T-helper 9 cell (primary cell): ENCODE measurements at places on chromosomes 6 and 20.

DNA sequence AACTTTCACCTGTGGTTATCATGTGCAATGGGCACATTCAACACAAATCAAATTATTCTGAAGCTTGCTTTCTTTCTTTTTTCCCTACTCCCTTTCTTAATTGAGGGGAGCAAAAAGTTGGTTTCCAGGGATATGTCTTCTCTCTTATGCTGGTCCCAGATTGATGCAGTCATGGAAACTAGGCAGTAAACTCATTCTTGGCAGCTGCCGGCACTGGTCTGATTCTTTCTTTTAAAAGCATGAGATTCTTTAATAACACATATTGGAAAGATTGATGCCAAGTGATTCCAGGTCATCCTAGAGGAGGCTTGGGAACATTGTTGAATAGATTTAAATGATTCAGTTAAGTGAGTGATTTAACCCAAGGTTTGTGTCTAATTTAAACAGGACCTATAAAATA is 29.0 kb downstream of the PTPRA start:
- DNase-seq, result no peak

- no peak for DNase-seq
These were observed 315.7 kb upstream of the NT5E start for GRCh38 chr6:85134172-85134571.

DNA sequence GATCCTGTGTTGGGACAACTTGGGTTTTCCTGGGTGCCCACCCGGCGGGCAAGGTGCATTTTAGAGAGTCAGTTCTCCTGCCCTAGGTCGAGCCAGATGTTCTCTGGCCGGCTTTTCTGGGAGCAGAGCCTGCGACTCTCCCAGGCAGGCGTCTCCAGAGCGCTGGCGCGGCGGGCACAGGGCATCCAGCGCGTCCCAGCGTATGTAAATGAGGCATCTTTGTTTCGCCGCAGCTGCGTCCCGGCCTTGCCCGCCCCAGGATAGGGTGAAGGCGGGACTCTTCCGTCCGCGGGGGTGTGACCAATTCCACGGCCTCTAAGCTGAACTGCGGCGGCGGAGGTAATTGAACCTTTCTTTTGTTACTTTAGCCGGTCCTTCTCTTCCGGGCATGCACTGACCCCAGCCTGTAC is 9.1 kb downstream of the GRIK2 start:
- DNase-seq, result no peak

- DNase-seq, result no peak
These were observed 19.0 kb downstream of the VAPB start for GRCh38 chr20:58407966-58408557.

GRCh38 chr20:32902456-32903420 is 44.0 kb downstream of the EFCAB8 start:
- DNase-seq, result peak; percentile 60

- DNase-seq, result no peak
These were observed 5.0 kb downstream of the EYA2 start for GRCh38 chr20:46899621-46900020.

DNA sequence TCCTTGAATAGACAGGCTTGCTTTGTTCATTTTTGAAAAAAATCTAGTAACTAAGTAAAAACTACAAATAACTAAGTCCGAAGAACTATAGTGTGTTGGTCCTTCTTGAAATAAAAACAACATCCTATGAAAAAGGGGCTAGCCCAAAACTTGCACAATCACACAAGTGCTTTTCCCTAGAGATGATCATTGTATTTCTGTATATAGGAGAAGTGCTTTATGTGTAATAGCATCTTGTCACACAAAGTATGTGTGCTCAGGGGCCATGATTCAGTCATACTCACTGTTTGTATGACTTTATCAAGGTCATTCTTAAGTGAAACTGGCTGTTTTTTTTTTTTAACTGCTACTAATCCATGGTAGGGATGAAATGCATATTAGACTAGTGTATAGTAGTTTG is 179.8 kb downstream of the DTNBP1 start:
- no peak for DNase-seq

- DNase-seq, result no peak
These were observed 214.3 kb downstream of the DLL1 start for GRCh38 chr6:170076466-170077165.

DNA sequence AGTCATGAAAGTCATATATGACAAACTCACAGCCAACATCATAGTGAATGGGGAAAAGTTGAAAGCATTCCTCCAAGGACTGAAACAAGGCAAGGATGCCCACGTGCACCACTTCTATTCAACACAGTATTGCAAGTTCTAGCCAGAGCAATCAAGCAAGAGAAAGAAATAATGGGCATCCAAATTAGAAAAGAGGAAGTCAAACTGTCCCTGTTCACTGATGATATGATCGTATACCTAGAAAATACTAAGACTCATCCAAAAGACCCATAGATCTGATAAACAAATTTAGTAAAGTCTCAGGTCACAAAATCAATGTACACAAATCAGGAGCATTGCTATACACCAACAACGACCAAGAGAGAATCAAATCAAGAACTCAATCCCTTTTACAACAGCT is 41.2 kb downstream of the RPP21 start:
- DNase-seq, result no peak

DNA sequence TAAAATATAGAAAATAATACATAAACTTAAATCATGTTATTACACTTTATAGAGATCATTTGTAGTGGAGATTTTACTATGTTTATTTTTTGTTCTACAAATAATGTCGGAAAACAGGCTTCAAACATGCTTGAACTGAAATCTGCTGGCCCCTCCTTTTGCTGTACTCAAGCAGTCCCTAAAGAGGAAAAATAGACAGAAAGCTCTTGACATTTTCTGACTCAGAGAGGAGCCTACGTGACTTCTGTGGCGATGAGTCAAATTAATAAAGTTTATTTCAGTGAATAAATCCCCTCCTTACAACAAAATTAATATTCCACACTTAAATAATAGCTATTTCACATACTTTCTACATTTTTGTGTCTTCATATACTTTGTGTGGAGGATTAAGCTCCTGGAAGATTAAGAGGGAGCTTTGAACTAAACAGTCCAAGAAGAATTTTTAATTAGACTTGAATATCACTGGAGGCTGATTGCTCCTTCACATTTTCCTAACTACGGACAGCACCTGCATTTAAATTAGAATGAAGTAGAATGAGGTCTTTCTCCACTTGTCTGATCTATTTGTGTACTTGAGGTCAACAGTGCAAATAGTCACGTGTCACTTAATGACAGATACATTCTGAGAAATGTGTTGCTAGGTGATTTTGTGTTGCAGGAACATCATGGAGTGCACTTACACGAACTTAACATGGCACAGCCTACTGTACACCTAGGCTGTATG is 1.7 kb upstream of the TREM1 start:
- DNase-seq, result no peak

GRCh38 chr20:31815408-31816188 is 3.6 kb upstream of the MYLK2 start:
- DNase-seq, result no peak

GRCh38 chr6:7617801-7618764 is 28.1 kb downstream of the SNRNP48 start:
- no peak for DNase-seq

- no peak for DNase-seq
These were observed 59.8 kb upstream of the FAM83D start for GRCh38 chr20:38866265-38867061.

GRCh38 chr20:60108397-60108796 is 150.2 kb downstream of the CDH26 start:
- no peak for DNase-seq

DNA sequence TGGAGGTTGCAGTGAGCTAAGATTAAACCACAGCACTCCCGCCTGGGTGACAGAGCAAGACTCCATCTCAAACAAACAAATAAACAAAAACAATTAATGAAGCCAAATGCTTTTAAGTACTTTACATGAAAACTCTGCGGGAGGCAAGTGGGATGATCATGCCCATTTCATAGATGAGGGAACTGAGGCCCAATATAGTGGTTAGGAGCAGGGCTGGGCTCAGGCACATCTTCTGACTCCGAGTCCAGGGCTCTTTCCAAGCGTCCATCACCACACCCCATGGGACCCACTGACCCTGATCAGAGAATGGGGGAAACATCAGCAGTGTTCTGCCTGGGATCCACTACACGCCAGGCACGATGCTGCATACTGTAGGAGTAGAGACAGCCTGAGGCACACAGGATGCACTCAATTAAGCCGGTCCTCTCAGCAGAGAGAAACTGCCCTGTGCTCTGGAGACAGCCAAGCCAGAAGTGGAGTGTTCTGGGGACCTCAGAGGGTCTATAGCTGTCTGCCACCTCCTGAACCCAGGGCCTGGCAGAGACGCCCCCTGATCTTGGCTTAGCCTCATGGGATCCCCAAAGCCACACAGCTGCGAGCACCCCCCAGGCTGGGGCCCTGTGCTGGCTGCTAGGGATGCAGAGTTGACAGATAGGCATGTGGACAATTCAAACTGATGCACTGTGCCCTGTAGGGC is 13.5 kb downstream of the TTBK1 start:
- no peak for DNase-seq
